ENCODE measurements at places on chromosomes 13 and 19. TPM values are rescaled to one million over a fixed set of nuclear protein-coding genes. Genes with fewer than 3 reads are reported as not detected.

DNA sequence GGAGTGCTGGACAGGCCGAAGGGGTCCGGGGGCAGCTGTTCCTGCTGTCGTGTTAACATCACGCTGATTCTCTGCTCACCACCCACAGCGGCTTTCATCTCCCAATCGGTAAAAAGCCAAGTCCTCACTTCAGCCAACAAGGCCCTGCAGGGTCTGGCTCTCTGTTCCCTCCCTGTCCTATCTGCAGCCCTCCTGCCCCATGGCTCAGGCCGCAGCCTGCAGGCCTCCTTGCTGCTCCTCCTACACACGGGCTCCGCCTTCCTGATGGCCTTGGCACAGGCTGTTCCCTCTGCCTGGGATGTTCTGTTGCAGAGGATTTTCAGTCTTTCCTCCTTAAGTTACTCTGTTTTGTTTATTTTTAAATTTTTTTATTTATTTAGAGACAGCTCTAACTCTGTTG, 22.2 kb downstream of the FUZ start:
- no peak for DNase-seq

GRCh38 chr19:7506385-7507328, 9.2 kb upstream of the ZNF358 start:
- DNase-seq, result peak; percentile 94

DNA sequence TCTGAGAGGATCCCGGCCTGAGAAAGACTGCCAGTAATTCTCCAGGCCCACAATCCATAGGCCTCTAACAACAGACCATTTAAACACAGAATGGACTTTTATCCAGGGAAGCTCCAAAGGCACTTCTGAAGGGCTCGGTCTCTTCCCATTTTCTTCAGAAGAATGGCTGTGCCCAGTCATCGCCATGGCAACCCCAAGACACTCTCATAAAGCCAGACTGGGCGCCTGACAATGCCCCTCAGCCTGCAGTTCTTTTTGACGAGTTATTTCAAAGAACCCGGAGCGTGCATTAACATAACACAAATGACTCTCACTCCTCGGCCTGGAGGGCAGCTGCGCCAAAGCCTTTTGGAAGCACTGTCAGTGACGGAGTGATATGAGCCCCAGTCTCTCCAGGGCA, 61.0 kb downstream of the RASA3 start:
- no peak for DNase-seq

- DNase-seq, result no peak
Observed at GRCh38 chr13:31908696-31909411, 122.7 kb upstream of the FRY start.

DNA sequence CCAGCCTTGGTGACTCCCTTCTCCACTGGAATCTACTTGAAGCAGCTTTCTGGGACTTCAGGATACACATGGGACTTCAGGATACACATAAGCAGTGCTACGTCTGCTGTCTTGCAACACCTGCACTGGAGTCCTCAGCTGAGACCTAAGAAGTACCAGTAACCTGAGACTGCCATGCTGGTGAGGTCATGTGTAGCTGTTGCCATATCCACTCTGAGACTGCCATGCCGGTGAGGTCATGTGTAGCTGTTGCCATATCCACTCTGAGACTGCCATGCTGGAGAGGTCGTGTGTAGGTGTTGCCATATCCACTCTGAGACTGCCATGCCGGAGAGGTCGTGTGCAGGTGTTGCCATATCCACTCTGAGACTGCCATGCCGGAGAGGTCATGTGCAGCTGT, 937.9 kb downstream of the EFNB2 start:
- no peak for DNase-seq

DNA sequence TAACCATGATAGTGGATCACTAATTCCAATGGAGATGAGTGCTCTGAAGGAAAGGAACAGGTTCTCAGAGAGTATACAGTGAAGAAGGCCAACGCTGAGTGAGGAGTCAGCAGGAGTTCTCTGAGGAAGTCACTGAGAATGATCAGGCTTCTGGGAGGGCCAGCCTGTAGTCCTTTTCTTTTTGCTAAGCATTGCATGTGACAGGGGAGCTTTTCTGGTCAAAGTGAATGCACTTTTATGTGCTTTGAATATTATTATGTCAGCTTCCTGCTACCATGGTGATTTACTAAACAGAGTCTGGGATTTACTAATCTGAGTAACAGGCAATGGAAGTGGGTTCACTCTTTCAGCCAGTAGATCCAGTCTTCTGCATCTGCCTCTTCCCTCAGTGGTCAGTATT, 81.1 kb upstream of the SERP2 start:
- DNase-seq, result no peak

GRCh38 chr19:53881482-53882390, at the start of gene PRKCG:
Gene PRKCG (plus strand): TSS chr19:53882197. CDS start chr19:53882495, 298 bp downstream.
- peak; percentile 71 for DNase-seq

DNA sequence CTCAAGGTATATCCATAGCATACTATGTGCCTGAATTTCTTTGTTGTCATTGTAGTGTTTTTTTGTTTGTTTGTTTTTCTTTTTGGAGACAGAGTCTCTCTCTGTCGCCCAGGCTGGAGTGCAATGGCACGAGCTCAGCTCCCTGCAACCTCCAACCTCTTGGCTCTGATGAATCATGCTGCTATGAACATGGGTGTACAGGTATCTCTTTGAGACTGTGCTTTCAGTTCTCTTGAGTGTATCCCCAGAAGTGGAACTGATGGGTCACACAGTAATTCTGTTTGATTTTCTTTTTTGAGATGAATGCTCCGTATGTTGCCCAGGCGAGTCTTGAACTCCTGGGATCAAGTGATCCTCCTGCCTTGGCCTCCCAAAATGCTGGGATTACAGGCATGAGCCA, 13.7 kb upstream of the SLC25A42 start:
- no peak for DNase-seq

- no peak for DNase-seq
Observed at GRCh38 chr19:46644720-46645119, 8.7 kb upstream of the GNG8 start.

DNA sequence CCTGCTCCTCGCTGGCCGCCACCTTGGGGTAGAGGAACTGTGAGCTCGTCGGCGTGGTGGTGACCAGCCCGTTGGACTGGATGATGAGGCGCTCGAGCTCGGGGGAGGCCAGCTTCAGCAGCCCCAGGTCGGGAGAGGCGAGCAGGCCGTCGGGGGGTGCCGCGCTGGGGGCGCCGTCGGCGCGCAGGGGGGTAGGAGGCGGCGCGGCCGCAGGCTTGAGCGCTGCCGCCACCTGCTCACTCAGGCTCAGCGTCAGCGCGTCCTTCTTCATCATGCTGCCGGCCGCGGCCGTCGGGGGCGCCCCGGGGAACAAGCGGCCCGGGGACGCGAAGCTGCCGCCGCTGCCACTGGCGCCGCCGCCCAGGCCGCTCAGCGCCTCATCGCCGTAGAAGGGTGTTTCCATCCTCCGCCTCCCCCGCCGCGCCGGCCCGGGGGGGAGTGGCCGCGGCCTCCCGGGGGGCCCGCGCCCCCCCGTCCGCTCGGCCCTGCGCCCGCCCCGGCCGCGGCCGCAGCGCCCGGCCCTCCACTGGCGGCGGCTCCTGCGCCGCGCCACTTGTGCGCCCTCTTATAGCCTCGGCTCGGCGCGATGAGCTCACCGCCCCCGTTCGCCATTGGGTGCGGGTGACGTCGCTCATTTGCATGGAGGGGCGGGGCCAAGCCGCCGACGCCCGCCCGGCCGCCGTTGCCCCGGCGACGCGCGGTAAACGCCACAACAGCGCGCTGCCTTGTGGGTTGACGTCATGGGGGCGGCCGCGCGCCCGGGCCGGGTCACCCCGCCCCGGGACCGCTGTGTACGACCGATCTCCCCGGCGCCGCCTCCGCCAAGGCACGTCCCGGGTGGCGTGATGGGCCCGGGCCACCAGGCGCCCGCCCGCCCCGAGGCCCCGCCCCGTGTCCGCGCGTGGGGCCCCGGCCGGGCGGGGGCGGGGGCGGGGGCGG, at the start of gene JUND:
Gene JUND, minus strand, starts transcription at position 541 of the 939 bp plus-strand sequence. Its CDS starts 138 bp downstream, at position 403.
- peak; percentile 98 for DNase-seq

FAM216B gene
- total RNA-seq, result not detected

- no peak for DNase-seq
Observed at GRCh38 chr13:104321756-104322155, 1255.5 kb upstream of the SLC10A2 start.

ZNF419 gene
- total RNA-seq, result 6.6 TPM

DNA sequence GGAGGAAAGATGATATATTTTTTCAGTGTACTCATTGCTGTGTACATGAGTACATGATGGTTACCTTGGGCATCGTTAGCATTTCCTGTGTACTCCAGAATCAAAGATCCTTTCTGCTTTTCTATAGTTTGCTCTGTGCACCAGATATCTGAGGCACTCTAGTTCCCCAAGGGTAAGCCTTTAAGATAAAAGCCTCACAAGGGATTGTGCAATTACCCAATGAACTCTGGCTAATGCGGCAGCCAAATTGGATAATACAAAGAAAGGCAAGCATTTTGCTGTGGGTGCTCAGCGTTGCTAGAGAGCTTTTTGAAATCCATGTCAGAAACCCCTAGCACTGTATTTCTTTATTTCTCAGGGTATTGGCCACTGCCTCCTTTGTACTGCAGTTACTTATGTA, 2.9 kb downstream of the CYSLTR2 start:
- DNase-seq, result no peak

GRCh38 chr13:101449790-101450748, 2.4 kb upstream of the ITGBL1 start:
- DNase-seq, result no peak

VSTM1 gene
- total RNA-seq, result not detected

DNA sequence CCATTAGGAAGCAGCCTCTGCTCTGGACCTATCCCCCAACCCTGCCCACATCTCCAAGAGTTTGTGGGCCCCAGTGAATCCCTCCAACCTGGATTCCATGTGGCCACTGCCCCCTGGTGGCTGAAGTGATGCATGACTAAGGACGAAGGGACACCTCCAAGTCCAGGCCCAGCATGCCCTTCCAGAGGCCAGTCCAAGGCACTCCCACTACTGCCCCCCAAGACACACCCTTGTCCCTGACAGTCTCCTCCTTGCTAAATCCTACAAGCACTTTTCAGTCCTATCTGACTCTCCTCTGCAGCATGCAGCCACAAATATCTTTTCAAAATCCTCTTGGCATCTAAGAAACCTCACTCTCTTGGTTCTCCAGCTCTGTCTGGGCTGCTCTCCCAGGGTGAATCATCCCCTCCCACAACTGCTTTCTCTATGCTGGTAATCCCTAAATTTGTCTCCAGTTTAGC, 33.0 kb downstream of the DEDD2 start:
- peak; percentile 80 for DNase-seq

DNA sequence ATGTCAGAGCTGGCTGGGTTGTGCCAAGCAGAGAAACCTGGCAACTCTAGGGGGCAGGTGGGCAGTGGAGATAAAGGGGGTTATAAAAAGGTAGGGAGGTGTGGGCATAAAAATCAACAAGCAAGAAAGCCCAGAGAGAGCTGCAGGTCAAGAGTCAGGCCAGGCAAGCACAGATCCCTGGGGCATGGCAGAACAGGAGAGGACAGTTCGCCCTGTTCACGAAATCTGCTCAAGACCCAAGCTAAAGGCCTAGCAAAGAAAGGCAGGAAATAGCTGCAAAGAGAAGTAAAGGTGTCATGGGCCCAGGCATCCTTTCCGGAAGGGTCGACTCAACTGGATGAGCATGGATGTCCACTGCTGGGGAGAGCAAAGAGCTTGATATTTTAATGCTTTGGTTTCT, 3.4 kb downstream of the MBNL2 start:
- no peak for DNase-seq

PDCD5 gene
- 87.7 TPM for total RNA-seq

- DNase-seq, result no peak
Observed at GRCh38 chr13:43924549-43925245, 45.0 kb downstream of the LACC1 start.

S1PR4 gene
- 6.0 TPM for total RNA-seq

ZNF543 gene
- total RNA-seq, result 5.4 TPM

- DNase-seq, result no peak
Observed at GRCh38 chr13:82758044-82758443, 1124.2 kb downstream of the SLITRK1 start.

GRCh38 chr19:7912697-7913564, 1.7 kb upstream of the TGFBR3L start:
- no peak for DNase-seq

- DNase-seq, result no peak
Observed at GRCh38 chr19:43416951-43417623, 2.4 kb downstream of the TEX101 start.

FCHO1 gene
- total RNA-seq, result 6.4 TPM

- DNase-seq, result no peak
Observed at GRCh38 chr19:4541114-4541805, 1.4 kb upstream of the LRG1 start.

DNA sequence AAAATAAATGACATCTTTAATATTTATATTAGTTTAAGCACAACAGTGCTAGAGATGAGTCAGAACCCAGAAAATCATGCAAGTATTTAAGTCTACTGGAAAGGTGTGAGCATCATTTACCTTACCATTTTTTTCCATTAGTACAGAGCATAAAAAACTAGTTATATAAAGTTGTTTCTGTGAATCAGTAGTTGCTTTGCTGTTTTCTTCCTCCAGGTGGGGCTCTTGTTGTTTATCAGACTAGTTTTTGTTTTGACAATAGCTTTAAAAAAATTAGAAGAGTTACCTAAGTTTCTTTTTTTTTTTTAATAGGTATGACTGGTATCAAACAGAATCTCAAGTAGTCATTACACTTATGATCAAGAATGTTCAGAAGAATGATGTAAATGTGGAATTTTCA, 12.7 kb downstream of the SUGT1 start:
- DNase-seq, result no peak

DNA sequence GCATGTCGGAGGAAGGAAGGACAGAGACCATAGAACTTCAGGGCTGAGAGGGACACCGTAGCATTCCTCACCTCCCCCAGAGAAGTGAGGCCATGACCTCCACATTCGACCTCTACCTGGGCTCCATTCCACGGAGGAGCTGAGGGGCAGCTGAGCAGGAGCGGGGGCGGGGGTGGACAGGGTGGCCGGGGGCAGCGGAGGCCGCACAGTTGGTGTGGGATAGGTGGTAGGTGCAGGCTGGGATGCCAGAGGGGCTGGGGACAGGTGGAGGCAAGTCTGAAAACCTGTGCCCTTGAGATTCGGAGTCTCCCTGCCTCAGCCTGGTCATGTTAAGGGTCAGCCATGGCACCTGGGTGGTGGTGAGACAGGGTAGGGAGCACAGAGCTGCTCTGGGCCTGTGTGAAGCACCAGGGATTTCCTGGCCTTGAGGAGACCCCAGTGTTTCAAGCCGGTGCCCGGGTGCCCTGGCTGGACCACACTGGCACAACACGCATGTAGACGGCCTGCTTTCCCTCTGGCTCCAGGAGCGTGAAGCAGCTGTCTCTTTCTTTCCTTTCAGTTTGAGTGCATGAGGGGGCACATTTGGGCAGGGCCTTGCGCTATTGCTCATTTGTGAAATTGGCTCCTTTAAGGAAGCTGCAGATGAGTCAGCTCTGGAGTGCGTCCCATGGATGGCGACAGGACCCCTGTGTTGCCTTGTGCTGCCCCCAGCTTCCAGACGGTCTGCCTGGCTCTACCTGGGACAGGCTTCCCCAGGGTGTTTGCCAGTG, 51.8 kb downstream of the TSSK6 start:
- DNase-seq, result no peak

ZNF77 gene
- 4.2 TPM for total RNA-seq

- no peak for DNase-seq
Observed at GRCh38 chr13:50098693-50099092, 83.4 kb downstream of the KCNRG start.

GAPDHS gene
- total RNA-seq, result not detected

- no peak for DNase-seq
Observed at GRCh38 chr13:105139048-105139379, 1396.4 kb downstream of the EFNB2 start.

Measured in transverse colon (tissue), 4 donors.